Stimulated activated CD4-positive, alpha-beta T cell treated with anti-CD3 and anti-CD28 coated beads, Interleukin-1b, Interleukin-23, amount 100 ng/mL, for 24 hours (primary cell): ENCODE measurements at places on chromosomes 12 and 14.

DNA sequence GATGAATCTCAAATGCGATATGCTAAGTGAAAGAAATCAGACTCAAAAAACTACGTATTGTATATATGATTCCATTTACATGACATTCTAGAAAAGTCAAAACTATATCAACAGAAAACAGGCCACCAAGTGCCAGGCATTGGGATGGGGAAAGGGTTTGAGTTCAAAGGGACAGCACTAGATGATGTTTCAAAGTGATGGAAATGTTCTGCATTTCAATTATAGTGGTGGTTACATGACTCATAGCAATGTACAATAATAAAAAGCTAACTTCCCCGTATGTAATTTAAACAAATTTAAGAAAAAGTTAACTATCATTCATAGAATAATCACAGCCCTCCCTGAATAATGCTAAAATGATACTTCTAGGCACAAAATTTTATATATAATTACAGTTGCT lies 13.5 kb downstream of the HECTD1 start:
- DNase-seq = no peak

DNA sequence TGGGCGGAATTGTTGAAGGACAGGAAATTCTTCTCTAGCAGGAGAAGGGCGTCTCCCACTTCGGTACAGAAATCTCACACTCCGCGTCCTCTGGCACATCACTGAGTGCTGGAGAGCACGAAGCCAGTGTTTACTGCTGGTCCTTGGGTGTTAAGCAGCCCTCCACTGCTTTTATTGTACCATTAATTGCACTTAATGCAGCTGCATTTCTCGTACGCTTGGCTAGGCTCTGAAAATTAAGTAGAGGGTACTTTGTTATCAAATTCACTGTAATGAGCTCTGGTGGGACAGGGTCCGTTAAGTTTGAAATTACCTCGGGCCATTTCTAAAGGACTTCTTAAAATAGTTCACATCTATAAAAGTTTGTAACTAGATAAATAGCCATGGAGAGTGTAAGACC lies 411.2 kb downstream of the NPAS3 start:
- DNase-seq = no peak

- DNase-seq = no peak
Measured at GRCh38 chr12:7793211-7793610, 4.0 kb downstream of the NANOG start.

DNA sequence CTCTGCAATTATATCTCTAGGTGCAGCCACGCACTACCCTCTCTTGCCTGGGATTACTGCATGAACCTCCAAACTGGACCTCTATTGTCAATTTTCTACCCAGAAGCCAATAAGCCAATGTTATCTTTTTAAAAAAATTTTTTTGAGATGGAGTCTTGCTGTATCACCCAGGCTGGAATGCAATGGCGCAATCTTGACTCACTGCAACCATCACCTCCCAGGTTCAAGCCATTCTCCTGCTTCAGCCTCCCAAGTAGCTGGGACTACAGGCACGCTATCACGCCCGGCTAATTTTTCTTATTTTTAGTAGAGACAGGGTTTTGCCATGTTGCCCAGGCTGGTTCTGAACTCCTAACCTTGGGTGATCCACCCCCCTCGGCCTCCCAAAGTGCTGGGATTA lies 11.2 kb upstream of the PXN start:
- no peak for DNase-seq

DNA sequence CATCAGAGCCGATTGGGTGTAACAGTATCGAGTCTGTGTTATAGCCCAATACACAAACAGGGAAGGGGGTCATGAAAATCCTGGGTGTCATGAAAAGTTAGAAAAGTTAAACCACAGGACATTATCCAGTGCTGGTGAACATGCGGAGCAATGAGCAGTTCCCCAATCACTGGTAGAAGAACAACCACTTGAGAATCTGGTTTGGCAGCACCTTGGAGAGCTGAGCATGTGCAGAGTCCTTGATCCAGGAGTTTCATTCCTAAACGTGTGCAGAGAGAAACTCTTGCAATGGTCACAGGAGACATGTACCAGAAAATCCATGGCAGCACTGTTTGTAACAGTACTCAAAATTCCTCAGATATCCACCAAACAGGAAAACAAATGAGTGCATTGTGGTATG lies 23.0 kb upstream of the JDP2 start:
- no peak for DNase-seq

GRCh38 chr12:74456431-74456830 lies 81.2 kb upstream of the ATXN7L3B start:
- DNase-seq = no peak

DNA sequence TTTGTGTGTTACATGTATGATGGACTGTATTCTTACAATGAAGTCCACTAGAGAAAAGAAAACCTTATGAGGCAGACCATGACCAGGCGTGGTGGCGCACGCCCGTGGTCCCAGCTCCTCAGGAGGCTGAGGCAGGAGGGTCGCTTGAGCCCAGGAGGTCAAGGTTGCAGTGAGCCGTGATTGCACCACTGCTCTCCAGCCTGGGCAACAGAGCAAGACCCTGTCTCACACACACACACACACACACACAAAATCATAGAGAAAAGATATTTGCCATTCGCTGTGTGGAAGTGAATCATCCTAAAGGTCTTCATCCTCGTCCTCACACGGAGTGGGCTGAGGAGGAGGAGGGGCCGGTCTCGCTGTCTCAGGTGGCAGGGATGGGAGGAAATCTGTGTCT lies 32.3 kb downstream of the LRCOL1 start:
- DNase-seq = no peak

GRCh38 chr12:8817856-8818255 lies 4.6 kb upstream of the A2ML1 start:
- DNase-seq = no peak

DNA sequence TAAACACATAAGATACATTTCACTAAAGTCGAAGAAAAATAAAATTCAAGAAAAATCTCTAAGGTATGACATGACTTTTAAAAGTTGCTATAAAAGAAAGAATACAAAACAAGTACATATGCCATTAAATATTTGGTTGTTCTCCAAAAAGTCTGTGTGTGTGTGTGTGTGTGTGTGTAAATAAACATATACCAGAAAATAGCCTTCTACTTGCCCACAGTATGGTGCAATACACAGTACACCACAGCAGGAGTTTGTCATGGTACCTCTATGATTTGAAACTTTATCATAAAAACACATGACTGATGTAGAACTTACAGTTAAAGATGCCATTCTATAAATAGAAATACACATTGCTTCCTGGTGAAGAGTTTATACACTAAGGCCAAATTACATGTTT lies 692.7 kb upstream of the MGAT4C start:
- no peak for DNase-seq
